Right lobe of liver (tissue), 6 donors: ENCODE measurements at places on chromosomes 11 and 22. TPM values are rescaled to one million over a fixed set of nuclear protein-coding genes. Genes with fewer than 3 reads are reported as not detected.

DNA sequence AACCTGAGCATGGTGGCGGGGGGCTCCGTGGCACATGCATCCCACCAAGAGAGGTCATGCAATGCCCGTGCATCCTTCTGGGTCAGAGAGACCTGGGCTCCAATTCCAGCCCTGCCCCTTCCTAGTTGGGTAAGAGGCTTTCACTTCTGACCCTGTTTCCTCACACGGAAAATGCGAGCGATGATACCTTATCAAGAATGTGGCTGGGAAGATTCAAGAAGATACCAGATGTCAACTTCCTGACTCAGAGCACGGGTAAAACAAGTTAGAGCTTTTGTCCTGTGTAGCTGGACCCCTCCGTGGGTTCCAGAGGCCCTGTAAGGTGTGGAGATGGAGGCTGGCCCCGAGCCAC, 8.7 kb upstream of the DGKZ start:
- no peak for DNase-seq

- no peak for DNase-seq
These were observed 288.7 kb upstream of the CTSC start for GRCh38 chr11:88626216-88626615.

The SYCE3 gene
- not detected for total RNA-seq

The SHISAL1 gene
- 0.31 TPM for total RNA-seq
